ENCODE measurements at places on chromosomes 6 and 20. TPM values are rescaled to one million over a fixed set of nuclear protein-coding genes. Genes with fewer than 3 reads are reported as not detected.

Gene NR2E1
- total RNA-seq = not detected

Gene MOCS1
- total RNA-seq = 2.1 TPM

Gene PRPH2
- not detected for total RNA-seq

Gene APCDD1L
- 0.05 TPM for total RNA-seq

Gene HUS1B
- 0.27 TPM for total RNA-seq

Gene HNF4A
- total RNA-seq = 18.8 TPM

Gene CCN6
- not detected for total RNA-seq

Gene SEL1L2
- total RNA-seq = not detected

Gene DOK5
- total RNA-seq = not detected

Gene RIPPLY2
- total RNA-seq = 0.32 TPM

Gene GSTA2
- not detected for total RNA-seq

Gene TMEM74B
- total RNA-seq = 3.9 TPM

Gene CASS4
- total RNA-seq = 0.12 TPM

Gene TMEM30A
- total RNA-seq = 28.2 TPM

Gene LY6G6D
- total RNA-seq = not detected
